Heart left ventricle (tissue), 16 donors: ENCODE measurements at places on chromosomes 1 and 21. TPM values are rescaled to one million over a fixed set of nuclear protein-coding genes. Genes with fewer than 3 reads are reported as not detected.

DNA sequence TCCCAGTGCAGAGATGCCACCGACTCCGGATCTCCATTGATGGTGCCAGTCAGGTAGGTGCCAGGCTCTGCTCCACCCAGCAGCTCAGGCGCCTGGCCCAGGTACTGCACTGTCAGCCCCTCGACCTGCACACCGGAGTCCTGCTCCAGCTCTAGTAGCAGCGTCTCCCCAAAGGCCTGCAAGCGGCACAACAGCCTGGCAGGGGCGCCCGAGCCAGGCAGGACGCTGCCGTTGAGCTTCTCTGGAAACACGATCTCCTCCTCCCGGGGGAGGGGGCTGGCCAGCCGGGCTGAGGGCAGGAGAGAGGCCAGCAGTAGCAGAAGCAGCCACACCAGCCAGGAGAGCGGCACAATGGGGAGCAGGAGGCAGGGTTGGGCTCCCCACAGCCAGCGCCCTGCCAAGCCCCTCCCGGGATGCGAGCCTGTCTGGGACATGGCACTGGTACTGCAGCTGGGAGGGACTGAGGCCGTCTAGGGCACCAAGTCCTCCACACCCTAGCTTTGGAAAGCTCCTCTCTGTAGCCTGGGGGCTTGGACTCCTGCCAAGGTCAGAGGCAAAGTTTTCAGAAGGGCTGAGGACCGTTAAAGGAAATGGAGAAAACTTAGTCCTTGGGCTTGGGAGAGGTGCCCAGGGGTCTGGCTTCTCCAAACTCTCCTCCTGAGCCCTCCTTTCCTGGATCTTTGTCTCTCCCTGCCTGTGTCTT lies 509 bp downstream of the ADAMTS4 start:
- H3K36me3 ChIP-seq: no peaks in the 10 kb centered on the region
- peaks cover 3% of the 10 kb centered on the region for H3K4me1 ChIP-seq
- peak overlapping the region; percentile 49 for H3K4me3 ChIP-seq

DNA sequence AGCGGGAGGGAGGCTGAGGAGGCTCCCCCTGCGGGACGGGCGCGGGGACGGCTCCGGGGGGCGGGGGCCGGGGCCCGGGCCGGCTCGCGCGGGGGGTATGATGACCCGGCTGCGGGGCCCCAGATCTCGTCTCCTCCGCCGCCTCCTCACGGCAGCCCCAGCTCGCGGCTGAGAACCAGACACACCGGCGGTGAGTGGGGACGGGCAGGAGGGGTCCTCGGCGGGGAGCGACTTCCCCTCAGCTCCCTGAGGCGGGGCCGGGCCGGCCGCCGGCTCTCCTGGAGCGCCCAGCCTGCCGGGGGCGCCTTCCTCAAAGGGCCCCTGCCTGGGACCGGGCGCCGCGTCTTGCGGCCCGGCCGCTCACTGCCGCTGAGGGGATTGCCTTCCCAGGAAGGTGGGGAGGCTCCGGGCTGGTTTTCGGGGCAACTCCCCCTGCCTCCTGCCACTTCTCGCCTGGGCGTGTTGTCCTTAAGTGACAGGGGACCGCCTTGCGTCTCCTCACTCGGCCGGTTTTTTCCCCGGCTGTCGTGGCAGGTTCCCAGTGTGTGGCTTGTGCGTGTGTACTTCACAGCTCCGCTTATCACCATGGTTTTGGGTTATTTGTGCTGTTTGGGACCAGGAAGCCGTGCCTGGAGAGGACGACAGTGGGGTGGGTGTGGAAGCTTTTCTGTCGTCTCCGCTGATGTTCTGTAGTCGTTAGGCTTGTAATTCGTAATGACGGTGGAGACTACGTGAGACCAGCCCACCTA lies 800 bp downstream of the HIPK1 start:
- no peaks in the 10 kb centered on the region for H3K27me3 ChIP-seq
- no peaks in the 10 kb centered on the region for H3K36me3 ChIP-seq
- peak; percentile 46 for DNase-seq
- H3K4me1 ChIP-seq: peaks cover 57% of the 10 kb centered on the region

GRCh38 chr21:25563361-25564116 lies 43.7 kb downstream of the MRPL39 start:
- H3K4me3 ChIP-seq: no peak overlapping the region
- H3K4me1 ChIP-seq: peaks cover 9% of the 10 kb centered on the region
- H3K27ac ChIP-seq: no peak overlapping the region
- peaks cover 18% of the 10 kb centered on the region for H3K36me3 ChIP-seq

- no peaks in the 10 kb centered on the region for H3K27me3 ChIP-seq
- DNase-seq: no peak
- H3K4me1 ChIP-seq: no peaks in the 10 kb centered on the region
- H3K36me3 ChIP-seq: no peaks in the 10 kb centered on the region
- H3K27ac ChIP-seq: no peak overlapping the region
- no peak overlapping the region for H3K4me3 ChIP-seq
Measured at GRCh38 chr1:174060090-174060489, 37.9 kb upstream of the RC3H1 start.

Gene FMO1
- polyA plus RNA-seq: not detected

DNA sequence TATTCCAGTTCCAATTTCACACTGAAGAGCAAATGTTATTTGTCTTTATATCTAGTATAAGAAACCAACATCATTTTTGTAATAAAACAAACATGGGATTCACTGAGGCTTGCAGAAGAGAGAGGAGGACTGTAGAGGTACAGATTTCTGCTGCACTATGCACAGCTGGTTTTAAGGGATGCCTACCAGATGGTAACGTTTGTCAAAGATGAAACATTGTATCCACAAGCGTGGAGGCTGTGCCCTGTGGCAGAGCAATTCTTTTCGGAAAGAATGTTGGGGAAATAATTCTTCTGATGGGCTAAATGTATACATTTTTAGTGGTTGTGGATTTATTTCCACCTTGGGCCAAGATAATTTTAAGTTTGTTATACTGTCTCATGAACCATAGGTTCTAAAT lies 272.4 kb downstream of the DUSP10 start:
- H3K36me3 ChIP-seq: no peaks in the 10 kb centered on the region
- no peak overlapping the region for H3K4me3 ChIP-seq
- no peak overlapping the region for H3K27ac ChIP-seq
- H3K4me1 ChIP-seq: no peaks in the 10 kb centered on the region
- peaks cover 10% of the 10 kb centered on the region for H3K27me3 ChIP-seq

GRCh38 chr1:47623557-47623940 lies 185.7 kb downstream of the FOXD2 start:
- no peak overlapping the region for H3K4me3 ChIP-seq
- no peaks in the 10 kb centered on the region for H3K36me3 ChIP-seq
- DNase-seq: peak; percentile 13
- H3K27ac ChIP-seq: no peak overlapping the region
